ENCODE measurements at places on chromosomes 1 and 21.

GRCh38 chr1:173190101-173190936, 16.8 kb downstream of the TNFSF4 start:
- peak; percentile 86 for DNase-seq

GRCh38 chr1:235299169-235299858, 28.7 kb downstream of the ARID4B start:
- no peak for DNase-seq

DNA sequence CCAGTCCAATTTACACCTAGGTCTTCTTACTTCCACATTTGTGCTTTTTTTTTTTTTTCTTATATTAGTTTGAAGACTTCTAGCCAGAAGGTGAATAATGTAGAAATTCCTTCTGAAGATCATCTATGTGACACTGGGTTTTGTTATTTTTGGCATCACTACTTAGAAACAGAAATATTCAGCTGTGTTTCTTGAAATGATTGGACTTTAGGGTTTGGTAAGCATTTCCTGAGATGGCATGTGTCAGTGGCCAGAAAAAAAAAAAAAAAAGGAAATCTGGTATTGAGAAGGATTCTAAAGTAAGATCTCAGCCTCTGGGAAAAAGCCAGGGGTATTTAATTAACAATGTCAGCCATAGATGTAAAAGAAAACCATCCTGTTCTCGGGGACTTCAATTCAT, 43.4 kb upstream of the LRRC8C start:
- no peak for DNase-seq

DNA sequence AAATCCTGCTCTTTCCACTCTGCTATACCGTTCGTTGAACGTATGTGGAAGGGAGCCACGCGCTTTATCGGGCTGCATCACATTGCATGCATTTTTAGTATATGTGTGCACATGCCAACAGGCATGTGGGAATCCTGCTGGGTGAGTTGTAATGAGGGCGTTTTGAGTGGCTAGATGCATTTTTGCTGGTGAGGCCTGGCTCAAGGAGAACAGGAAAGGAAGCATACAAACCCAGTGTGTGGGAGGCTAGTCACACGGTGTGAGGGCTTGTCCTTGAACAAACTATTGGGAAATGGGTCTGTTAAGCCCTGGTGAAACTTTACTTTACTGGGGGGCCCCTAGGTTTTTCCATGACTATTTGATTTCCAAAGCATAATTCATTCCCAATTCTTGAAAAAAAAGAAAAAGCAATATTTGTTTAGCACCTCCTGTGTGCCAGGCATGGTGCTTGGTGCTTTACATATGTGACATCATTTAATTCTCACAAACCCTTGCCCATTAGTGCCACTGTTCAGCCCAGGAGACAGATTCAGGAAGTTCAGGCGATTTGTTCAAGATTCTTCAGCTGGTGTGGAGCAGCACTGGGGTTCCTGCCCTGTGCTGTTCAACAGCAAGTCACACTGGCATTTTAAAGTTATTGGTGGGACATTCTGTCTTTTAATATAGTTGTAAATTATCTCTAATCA, 25.6 kb upstream of the JUN start:
- DNase-seq: peak; percentile 27

- no peak for DNase-seq
These were observed 6.2 kb downstream of the COQ8A start for GRCh38 chr1:226946285-226946684.

DNA sequence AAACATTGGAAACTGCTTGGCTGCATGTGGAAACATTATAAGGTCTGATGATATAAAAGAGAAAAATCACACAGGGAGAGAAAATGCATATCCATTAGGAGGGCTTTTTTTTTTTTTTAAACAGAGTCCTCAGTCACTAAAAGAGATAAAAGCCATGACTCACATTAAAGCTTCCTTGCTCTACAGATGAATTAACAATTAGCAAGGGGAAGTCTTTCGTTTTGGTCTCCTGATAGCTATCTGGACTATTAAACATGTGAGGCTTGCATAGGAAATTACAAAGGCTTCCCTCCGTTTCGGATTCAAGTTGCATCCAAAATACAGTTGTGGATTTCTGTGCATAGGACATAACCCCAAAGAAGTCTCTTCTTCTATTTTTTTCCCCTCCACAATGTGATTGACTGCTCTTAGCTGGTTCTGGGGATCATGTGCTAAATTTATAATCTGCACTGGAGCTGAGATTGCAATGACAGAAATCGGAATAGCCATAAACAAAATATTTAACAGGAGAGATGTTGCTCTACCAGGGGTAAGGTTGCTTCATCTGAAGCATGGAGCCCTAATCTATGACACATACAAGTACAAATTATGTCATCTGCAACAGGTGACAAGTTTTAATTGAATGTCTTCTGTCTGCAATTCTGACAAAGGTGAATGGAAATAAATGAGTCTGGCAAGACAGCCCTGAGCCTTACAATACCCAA, 146.8 kb downstream of the ESRRG start:
- DNase-seq: no peak

GRCh38 chr1:110339407-110340206, 430 bp downstream of the RBM15 start:
- peak; percentile 60 for DNase-seq

- peak; percentile 31 for DNase-seq
These were observed 113.5 kb downstream of the OMA1 start for GRCh38 chr1:58432851-58433668.
